ENCODE measurements at places on chromosomes 1 and 21. TPM values are rescaled to one million over a fixed set of nuclear protein-coding genes. Genes with fewer than 3 reads are reported as not detected.

The TNFRSF4 gene
- total RNA-seq: 0.36 TPM

DNA sequence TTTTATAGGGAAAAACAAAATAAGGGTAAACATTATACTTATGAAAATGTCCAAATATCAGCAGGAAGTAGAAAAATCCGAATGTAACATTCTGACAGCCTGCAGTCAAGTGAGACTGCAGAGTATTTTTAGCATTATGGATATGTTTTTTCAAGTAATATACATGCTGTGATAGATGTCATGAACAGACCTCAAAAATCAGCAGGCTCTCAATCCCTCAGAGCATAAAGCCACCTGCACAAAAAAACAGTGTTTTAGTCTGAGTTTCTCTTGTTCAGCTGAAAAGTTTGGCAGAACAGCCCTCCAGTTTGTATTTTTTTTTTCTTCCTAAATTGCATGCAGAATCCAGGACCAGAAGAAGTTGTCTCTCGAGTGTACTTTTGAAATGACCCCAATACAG, 219.1 kb upstream of the FMN2 start:
- no peak for ATAC-seq

DNA sequence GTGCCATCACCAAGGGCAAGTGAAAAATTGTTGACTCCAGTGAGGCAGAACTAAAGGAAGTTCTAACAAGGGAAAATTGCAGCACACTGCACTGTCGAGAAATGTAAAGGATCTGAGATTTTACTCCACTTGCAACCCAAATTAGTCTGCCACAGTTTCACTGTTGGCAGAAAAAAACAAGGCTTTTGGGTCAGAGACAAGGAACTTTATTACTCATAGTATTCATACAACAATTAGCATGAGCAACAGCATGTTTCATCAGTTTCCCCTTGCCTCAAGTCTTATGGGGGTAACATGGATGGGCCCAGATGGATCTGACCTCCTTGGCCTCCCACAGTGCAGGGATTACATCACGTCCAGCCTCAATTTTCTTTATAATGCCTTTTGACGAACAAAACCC, 125.3 kb downstream of the LTN1 start:
- no peak for ATAC-seq

DNA sequence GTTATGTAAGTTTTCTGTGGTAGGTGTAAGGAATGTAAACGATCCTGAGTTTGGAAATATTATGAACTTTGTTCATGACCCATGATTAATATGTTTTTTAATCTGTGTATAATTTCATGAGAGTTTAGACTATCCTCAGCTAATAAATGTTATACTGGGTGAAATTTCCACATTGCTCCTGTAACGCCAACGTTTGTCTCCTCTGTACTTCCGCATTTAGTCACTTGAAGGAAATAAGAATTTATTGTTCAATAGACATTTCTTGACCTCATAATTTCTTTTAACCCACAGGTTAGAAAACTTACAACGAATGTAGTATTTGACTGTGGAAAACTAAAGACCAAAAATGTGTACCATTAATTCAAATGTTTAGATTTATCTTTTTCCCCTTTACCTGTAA, 876 bp downstream of the KCNJ15 start:
- no peak for ATAC-seq

Measured in esophagus mucosa (tissue), 1 donor.